ENCODE measurements at places on chromosomes 5 and 9.
A peak's percentile ranks its signal among the peaks of the same experiment; 100 is the strongest.

- peak; percentile 0 for DNase-seq
These were observed 642.1 kb downstream of the KCTD16 start for GRCh38 chr5:144812763-144813162.

DNA sequence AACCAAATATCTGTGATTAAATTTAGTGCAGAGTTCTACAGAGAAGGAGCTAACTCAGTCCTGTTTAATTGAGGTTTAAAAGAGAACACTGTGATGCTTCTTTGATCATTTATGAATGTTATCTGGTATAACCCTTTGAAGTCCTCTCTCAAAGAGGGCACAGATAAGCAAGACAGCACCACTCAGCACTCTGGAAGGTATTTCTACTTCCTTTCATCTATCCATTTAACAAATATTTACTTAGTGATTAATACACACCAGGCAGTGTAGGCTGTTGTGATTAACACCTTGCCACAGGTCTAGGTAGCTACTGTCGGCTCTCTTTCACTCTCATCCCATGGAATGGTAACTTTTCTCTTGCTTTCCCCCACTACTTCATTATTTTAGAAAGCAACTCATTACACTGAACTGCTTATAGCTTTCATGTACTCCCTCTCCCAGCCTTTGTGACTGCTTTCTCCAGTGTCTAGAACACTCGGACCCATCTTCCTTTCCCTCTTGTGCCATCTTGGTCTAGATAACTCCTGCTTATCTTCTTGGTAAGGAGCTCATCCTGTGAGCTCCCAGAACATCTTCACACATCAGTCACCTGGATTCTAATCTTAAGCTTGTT is 54.7 kb downstream of the GLDC start:
- no peak for DNase-seq

DNA sequence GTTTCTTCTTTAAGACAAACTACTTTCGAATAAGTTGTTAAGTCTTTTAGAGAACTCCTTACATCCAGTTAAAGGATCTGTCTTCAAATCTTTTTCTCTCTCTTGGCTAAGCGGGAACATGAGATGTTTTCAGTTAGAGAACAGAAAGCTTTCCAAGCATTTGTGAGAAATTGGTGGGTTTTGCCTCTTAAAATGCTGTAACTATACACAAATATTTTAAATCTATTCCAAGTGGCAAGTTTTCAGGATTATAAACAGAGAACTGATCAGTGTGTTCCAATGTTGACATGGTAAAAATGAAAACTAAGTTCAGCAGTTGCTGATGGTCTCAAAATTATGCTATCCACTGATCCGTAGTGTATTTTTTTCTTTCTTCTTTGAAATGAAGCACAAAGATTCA is 100.4 kb downstream of the EBF1 start:
- no peak for DNase-seq

DNA sequence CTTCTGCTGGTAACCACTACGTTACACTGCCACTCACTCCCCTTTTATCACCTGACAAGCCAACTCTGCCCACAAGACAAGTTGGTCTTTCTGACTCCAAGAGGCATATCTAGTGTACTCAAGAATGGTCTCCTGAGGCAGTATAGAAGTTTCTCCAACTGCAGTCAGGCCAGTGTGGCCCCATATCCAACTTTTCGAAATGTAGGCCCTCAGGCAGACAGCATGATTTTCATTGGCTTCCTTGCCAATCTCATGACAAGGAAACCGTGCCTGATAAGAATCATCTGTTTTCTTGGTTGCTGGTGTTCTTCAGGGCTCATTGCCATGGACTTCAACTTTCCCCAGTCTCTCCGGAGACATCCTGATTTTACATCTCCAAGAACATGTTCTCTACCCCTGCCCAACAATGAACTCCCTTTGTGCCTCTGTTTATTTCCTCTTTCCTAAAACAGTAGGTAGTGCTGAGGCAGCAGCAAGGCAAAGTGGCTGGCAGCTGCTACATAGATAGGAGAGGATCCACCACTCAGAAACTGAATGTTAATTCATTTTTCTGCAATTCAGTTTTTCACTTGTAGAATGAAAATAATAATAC is 62.6 kb upstream of the SEMA6A start:
- no peak for DNase-seq

- no peak for DNase-seq
These were observed 1.8 kb downstream of the OLFML2A start for GRCh38 chr9:124778575-124779367.

GRCh38 chr5:154251529-154251928 is 61.0 kb downstream of the GALNT10 start:
- no peak for DNase-seq

DNA sequence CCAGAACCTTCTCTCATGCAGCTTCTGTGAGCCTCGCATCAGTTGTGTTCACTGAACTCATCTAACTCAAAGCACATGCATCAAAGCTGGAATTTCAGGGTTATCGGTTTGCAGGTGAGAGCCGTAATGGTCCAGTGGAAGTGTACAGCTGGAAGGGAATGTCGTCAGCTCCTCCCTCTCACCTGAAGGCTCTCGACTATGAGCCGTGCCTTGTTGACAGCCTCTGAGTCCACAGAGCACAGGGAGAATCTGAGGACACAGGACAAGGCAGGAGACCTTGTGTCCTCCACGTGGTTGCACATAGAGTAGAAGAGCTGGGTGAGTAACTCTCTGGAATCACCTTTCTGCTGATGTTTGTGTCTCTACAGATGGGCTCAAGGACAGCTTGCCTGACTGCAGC is 38.8 kb downstream of the PROP1 start:
- no peak for DNase-seq

DNA sequence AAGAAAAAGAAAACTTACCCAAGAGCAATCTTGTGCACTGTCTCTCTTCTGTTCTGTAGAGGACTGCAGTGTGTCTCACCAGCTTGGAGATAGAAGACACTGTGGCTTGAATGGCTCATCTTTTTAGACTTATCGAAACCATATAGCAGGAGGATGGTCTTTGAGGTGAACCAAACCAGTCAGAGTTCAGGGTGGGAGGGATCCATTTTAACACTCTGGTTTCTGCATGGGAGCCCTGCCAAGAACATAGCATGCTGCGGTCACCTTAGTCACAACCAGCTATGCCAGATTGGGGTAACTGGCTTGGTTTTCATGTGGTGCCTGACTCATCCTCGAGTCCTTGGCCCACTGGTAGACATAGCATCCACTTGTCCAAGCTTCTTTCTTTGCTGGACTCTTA is 135.1 kb downstream of the PAPPA start:
- peak; percentile 63 for DNase-seq

All from RKO (cell line).